NK-92 treated with Interleukin-12 subunit alpha and Interleukin-12 subunit beta, amount 100 ng/mL, for 24 hours (cell line): ENCODE measurements at places on chromosomes 3 and 15.

DNA sequence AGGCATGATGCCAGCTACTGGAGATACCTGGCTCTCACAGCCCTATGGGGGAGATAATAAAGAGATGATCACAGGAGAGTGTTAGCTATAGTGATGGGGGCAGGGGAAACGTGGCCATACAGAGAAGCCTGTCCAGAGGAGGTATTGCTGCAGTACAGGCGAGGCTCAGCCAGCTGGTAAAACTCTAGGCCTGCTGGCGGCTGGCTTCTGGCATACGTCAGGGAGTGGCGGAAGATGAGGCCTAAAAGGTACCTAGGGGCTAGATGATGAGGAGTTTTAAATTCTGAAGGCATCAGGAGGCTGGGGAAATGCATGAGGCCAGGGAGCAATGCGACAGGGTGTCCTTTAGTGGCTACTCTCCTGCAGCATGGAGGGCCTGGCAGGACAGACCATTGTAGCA lies 110.7 kb downstream of the EEFSEC start:
- DNase-seq: no peak

DNA sequence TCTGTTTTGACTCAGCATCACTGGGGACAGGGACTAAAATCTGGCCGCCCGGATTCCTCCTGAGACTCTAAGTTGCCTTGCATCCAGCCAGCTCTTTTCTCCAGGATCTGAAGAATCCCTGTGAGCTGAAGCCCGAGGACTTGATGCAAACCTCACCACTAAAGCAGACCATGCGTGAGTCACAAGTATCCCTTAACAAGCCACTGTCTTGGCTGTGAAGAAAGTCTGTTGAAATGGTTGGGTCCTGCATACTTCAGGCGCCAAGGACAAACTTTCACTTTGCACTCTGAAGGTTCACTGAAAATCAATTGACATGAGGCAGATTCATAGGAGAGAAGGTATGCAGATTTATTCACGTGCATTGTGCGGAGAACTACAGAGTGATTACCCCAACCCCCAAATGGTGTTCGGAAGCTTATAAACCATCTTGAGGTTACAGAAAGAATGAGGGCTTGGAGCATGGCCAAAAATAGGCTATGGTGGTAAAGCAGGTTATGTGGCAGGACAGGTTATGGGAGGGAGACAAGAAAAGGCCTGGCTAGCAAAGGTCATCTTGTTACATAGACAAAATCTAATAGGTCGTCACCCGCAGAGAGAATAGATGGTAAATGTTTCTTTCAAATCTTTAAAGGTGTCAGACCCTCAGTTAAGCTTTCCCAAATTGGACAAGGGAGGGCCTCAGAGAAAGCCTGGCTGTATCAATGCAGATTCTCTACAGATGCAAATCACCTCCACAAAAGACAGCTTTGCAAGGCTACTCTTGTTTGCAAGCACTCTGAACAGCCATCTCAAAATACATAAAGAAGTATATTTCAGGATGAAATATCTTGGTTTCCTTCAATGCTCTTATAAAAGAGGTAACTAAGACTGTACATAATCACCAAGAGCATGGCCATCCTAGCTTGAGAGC lies 126.3 kb upstream of the PLAAT1 start:
- no peak for DNase-seq

DNA sequence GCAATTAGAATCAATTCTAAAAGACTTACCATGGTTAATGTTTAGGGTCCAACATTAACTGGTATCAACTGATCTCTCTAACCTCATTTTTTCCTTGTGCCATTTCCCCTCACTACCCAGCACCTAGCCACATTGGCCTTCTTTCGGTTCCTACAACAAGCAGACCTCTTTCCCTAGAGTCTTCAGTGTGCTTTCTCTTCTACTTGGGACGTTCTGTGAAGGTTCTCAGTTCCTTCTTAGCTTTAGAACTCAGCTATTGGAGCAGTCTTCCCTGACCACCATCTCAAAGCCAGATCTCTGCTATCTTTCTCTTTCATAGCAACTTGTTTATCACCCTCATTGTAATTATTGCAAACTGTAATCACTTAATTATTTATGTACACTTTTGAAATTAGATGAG lies 31.5 kb upstream of the MINDY4B start:
- DNase-seq: no peak

- no peak for DNase-seq
Observed at GRCh38 chr15:57440167-57440566, 63.9 kb downstream of the CGNL1 start.

DNA sequence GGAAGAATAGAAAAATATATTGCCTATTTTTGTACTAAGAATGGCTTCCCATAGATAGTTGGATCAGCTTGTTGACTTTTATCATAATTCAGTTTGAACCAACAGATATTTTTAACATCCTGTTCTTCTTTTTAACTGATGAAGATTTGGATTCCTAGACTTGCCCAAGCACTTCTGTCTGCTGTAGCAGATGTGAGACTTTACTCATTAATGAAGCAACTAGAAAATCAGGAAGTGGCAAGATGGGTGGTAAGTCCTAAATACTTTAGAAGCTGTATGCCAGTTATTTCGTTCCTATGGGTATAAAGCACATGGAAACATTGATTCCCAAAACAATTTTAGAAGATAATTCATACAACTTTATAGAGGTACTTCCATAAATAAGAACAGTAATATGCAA lies 8.4 kb downstream of the PIGB start:
- DNase-seq: no peak

DNA sequence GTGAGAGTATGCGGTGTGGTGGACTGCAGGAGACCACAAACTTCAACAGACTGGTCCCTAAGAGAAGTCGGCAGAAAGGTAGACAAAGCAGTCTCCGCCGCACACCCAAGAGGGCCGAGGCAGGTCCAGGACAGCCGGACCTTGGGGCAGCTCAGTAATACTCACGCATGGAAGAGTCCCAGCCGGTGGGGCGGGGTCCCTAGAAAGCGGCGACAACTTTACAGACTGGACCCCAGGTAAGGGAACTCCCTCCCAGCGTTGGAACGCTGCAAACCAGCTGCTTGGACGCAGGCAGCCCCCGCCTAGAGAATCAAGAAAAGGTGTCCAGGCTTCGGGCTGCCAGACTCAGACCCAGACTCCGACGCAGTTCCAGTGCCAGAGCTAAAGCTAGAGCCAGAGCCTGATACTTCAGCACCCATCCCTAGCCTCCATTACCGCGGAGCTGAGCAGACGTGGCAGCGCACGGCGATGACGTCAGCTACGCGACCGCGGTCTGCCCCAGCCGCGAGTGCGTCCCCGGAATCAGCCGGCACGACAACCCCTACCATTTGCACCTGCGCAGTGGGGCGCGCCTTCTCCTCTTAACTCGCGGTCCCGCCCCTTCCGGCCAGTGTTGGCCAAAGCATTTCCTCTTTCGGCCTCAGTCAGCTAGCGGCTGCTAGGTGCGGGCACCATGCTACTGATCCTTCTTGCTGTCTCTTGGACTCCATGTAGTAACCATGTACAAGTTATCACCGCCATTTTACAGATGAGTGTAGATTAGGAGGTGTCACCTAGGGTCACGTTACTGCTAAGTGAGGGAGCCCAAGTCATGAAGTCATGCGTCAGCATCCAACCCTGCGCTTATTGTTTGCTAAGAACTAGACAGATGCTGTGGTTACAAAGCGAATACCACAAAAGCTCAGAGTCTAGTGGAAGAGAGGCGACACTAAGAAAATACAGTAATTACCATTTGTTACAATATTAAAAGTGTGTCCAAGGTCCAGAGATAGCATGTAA lies at the start of gene TMEM39A:
TSS of gene TMEM39A (minus strand) at position 445 of the 999 bp plus-strand sequence. CDS start 1,541 bp downstream, outside the sequence.
- peak; percentile 99 for DNase-seq

GRCh38 chr15:101043011-101043410 lies 123.9 kb downstream of the LRRK1 start:
- no peak for DNase-seq

- DNase-seq: no peak
Observed at GRCh38 chr15:57870667-57871066, 164.2 kb downstream of the POLR2M start.

DNA sequence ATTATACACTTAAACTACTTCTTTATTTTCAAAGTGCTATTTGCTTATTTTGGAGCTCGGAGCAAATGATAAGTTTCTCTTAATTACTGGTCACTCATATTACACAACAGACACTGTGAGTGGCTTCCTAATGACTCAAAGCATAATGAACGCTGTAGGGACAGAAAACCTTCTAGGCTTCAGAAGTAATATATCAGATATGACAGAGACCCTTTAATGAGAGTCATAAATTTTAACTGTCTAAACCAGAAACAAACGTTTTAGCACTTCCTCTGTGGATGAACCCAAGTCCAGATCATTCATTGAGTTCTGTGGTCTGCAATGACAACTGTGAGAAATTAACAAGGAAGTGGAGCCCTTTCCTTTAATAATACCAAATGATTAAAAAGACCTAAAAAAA lies 66.6 kb downstream of the ARPP21 start:
- no peak for DNase-seq

DNA sequence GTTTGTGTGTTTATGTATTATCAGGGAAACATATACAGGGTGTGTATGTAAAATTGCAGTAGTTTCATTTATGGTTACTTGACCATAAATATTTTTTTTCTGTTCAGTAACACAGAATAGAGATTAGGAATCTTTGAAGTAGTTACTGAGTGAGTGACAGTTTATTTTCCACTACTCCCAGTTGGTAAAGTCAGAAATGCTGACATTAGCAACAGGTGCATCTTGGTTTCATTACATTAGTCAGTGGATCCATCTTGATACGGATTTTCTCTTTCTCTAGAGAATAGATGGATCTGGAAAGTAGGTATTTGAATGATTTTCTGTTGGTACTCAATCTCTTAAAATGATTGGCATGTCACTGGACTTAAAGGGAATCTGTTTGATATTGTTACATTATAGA lies 6.0 kb downstream of the UBE2E2 start:
- DNase-seq: no peak

GRCh38 chr3:21043139-21043538 lies 707.9 kb downstream of the ZNF385D start:
- no peak for DNase-seq

DNA sequence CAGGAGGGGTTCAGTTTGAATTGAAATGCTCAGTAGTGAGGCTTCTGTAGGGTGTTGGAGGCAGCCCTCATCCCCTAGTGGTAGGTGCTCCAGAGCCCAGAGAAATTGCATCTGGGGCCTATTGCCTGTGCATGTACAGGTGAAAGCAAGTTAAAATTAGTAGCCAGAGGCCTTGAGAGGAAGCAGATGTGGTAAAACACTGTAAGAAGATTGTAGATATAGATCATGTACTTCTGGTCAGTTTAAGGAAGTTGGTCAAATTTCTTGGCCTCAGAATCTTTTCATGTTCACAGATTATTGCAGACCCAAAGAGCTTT lies 34.6 kb downstream of the IGSF10 start:
- DNase-seq: no peak

DNA sequence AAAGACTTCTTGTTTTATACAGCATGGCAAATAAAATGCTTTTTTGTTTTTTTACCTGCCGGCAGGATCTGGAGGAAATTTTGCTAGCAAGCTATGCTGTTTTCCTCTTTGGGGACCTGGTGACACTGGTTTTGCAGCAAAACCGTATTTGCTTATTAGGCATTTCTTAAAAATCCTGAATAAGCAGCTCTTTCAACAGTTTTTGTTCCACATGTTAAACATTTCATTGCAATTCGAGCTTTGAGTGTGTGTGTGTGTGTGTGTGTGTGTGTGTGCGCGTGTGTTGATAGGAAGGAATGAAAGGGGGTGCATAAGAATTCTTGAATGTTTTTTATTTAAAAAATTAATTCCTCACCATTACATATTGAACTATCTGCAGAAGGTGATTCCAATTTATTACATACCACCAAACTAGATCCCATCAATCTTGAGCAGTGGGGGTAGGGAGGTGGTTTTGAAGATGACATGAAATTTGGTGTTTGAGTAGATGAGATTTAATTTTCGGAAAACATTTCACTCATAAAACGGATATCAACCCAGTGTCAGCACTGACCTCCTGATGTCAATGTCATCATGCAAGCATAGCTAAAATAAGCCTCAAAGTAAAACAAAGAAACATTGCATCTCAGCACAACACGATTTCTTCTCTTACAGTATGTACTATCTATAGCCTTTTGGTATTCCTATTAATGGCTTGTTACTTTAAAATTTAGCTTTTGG lies 17.3 kb downstream of the ZBTB38 start:
- no peak for DNase-seq

DNA sequence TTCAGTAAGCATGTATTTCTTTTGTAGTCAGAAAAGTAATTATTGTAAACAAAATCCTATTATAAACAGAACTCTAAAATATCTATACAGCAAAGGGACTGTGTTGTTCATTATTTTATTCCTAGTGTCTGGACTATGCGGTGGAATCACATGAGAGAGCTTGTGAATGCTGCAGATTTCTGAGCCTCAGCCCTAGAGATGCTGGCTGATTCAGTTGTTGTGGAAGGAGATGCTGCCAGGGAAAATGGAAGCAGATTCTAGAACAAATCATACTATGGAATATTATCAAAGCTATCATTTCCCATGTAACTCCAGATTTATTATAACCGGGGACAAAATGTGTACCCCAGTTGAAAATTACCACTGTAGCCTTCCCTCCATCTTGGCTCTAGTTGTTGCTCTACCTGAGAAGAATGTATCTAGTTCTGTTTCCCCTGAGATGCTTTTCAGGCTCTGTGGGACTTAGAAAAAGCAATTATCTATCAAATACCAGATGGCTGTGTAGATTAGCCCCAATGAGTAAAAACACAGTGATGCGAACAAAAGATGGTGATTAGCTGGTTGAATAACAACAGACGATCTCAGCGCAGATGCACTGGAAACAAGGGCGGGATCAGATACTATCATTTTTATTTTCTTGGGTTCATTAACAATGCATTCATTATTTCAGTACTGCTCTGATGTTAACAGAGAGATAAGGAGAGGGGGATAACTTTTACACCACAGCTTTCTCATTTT lies 131.3 kb downstream of the TMEM108 start:
- no peak for DNase-seq

- peak; percentile 54 for DNase-seq
Observed at GRCh38 chr15:73678498-73678897, 5.7 kb upstream of the CD276 start.

- no peak for DNase-seq
Observed at GRCh38 chr3:45992821-45993221, 2.8 kb downstream of the FYCO1 start.

GRCh38 chr3:186966406-186966805 lies 36.1 kb downstream of the ST6GAL1 start:
- no peak for DNase-seq

GRCh38 chr15:69451951-69452691 lies 497 bp upstream of the RPLP1 start:
- no peak for DNase-seq

DNA sequence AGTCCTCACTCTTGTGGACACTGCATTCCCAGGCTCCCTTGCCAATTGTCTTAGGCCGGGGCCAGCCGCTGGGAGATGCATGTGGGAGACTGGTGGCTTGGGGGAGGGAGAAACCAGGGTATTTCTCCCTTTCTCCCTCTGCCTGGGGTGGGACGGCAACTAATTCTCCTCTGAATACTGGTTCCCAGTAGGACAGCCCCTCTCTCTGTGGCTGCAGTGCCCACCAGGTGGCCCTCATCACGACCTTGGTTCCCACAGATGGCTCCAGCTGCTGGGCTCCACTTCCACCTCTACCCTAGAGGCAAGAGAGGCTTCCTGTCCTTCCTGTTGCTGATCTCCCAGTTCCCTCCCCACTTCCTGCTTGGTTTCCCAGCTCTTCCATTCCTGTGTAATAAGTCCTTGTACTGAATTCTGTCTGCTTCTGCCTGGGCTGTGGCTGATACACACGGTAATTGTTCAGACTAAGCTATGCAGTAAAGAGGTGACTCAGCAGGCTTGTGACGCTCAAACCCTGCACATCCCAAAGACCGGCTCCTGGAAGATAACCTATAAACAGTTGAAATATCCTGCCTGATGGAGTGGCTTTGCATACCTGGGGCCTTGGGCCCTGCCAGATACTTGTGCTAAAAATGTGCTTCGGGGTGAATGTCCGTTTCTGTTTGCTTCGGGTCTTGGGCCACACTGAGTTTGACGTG lies 20.4 kb upstream of the COPG1 start:
- DNase-seq: no peak
